ENCODE measurements at places on chromosomes 3 and 15.

GRCh38 chr15:80898040-80898439 is 91.6 kb downstream of the MESD start:
- no peak overlapping the region for H3K27ac ChIP-seq
- H3K36me3 ChIP-seq: peaks cover 25% of the 10 kb centered on the region
- H3K4me1 ChIP-seq: no peaks in the 10 kb centered on the region
- DNase-seq: no peak
- H3K27me3 ChIP-seq: no peaks in the 10 kb centered on the region
- no peak overlapping the region for H3K4me3 ChIP-seq

DNA sequence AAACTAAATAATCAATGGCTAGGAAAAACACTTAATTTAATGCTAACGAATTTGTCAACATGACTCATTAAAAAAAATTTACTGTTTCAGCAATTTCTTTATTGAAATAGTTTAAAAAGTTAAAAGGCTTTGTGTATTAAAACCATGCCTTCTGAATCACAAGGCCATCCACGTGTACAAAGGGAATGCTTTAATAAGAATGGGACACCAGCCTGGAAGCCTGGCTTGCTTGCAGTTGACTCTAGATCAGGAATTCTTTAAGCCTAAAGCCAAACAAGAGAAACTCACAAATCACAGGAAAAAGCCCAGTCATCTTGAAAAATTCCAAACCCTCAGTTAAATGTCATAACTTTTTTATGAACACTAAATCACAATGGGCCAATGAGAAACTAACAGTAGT is 137.6 kb downstream of the PEAK1 start:
- no peaks in the 10 kb centered on the region for H3K4me1 ChIP-seq
- H3K27ac ChIP-seq: no peak overlapping the region
- DNase-seq: no peak
- H3K27me3 ChIP-seq: no peaks in the 10 kb centered on the region

DNA sequence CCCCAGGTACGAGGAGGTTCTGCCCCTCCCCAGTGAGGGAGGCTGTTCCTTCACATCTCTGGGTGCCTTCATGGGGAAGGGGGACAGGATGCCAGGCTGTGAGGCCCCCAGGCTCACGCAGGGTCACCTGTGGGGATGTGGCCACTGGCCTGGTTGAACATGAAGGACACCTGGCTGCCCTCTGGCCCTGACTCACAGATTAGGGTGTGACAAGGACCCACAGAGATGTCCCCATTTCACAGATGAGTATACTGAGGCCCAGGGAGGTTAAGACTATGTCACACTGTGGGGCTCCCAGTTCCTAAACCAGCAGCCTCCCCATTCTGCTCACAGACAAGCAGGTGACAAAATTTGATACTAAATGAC is 42.4 kb downstream of the PCSK6 start:
- H3K4me1 ChIP-seq: peaks cover 12% of the 10 kb centered on the region
- no peak overlapping the region for H3K4me3 ChIP-seq
- no peaks in the 10 kb centered on the region for H3K36me3 ChIP-seq
- peaks cover 12% of the 10 kb centered on the region for H3K27me3 ChIP-seq
- no peak overlapping the region for H3K27ac ChIP-seq

DNA sequence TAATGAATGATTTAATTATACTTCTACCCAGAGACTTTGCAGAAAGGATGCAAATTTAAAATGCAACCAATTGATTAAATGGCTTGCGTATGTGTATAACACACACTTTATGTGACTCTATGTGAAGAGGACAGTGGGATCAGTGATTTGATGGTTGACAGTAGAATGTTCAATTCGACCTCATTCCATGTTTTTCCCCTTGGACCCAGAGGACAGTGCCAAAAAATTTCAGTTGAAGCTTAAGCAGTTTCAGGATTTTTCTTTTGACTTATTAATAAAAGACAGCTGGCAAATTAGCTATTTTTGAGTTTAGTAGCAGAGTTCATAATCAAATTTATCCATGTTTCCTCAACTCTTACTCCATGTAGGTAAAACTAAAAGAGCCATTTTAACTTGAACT is 742.4 kb upstream of the NR2F2 start:
- DNase-seq: no peak
- H3K4me1 ChIP-seq: no peaks in the 10 kb centered on the region
- H3K27me3 ChIP-seq: peaks cover 16% of the 10 kb centered on the region
- no peak overlapping the region for H3K4me3 ChIP-seq
- no peak overlapping the region for H3K27ac ChIP-seq
- no peaks in the 10 kb centered on the region for H3K36me3 ChIP-seq
